ENCODE measurements at places on chromosomes 5 and 9.
A peak's percentile ranks its signal among the peaks of the same experiment; 100 is the strongest.

- DNase-seq, result no peak
Observed at GRCh38 chr9:115880221-115880885, 273.2 kb upstream of the PAPPA start.

- no peak for DNase-seq
Observed at GRCh38 chr9:119088002-119088547, 281.2 kb downstream of the BRINP1 start.

GRCh38 chr5:9922719-9923118 is 292.6 kb upstream of the TAS2R1 start:
- no peak for DNase-seq

DNA sequence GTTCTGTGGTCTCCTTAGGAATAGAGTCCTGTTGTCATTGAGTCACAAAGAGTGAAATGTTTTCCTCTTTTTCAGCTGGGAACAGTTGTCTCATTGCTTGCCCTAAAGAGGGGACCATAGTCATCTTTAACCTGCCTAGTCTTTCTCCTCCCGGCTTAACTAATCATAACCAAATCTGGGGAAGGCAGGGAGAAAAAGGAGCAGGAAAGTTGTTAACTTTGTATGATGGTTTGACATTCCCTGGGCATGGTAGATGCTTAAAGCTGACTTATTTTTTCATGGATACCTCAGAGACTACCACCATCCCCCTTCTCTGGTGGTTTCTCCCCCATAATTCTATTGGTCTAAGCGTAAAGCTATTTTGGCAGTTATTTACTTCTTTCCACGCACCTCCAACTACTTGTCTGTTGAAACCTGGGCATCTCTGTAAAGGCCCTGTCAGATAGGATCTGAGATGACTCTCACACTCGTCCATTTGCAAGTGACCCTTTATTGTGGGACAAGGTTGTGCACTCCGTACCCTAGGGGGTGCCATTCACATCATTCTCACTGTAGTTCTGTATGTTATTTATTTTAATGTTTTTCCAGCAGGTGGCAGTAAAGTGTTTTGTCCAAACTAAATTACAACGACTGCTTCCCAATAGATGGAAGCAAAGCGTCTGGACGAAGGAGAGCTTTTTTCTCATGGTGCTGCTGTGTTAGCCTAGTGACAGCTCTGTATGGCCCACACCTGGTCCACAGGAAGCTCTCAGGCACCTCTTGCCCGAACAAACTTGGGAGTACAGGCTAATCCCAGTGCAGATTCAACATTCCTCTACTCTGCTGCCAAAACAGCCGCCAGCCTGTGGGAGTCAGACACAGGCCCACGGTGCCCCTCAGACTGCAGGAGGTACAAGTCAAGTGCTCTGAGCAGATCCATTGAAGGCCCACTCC is 3.0 kb upstream of the FAM13B start:
- DNase-seq, result peak; percentile 66

DNA sequence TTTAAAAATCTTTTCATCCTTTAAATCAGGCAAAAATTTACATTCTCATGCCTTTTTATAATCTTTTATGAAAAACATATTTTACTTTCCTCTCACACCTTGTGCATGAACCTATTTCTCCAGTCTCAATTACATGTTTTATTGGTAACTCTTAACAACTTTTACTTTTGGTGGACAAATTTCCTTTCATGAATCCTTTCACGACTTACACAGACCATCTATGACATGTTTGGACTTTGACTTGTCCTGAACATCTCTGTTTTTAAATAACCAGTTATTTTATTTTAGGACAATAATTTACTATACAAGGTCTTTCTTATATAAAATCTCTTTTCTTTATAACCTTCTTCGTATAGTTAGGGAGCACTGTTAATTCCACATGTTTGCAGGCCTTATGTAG is 26.5 kb upstream of the MTMR12 start:
- DNase-seq, result no peak

GRCh38 chr5:6383376-6383775 is 5.0 kb upstream of the MED10 start:
- no peak for DNase-seq
